ENCODE measurements at places on chromosomes 1 and 21.

- DNase-seq: no peak
Measured at GRCh38 chr1:242240077-242240476, 241.2 kb upstream of the MAP1LC3C start.

GRCh38 chr1:3319874-3320245 is 134.6 kb upstream of the ARHGEF16 start:
- DNase-seq: no peak

- DNase-seq: no peak
Measured at GRCh38 chr1:211610779-211611556, 32.0 kb upstream of the SLC30A1 start.

GRCh38 chr1:178847396-178847849 is 23.5 kb downstream of the ANGPTL1 start:
- no peak for DNase-seq

DNA sequence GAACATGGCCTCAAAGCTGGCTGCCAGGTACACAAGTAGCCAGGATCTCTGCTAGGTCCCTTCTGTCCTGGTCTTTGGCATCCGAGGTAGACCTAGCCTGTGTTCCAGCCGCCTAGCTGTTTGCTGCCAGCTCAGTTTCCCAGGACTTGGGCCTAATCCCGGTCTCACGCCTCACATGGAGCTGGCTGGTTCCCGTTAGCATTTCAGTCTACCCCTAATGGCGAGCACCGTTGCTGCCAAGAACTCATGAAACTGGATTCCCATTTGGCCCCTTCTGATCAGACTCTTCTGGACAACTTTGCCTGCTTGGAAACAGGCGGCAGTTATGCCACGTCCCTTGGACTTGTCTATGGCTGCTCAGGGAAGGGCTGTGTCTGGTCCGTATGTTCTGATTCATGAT is 26.2 kb upstream of the HHAT start:
- no peak for DNase-seq

- no peak for DNase-seq
Measured at GRCh38 chr1:214402613-214403083, 121.7 kb downstream of the SMYD2 start.

DNA sequence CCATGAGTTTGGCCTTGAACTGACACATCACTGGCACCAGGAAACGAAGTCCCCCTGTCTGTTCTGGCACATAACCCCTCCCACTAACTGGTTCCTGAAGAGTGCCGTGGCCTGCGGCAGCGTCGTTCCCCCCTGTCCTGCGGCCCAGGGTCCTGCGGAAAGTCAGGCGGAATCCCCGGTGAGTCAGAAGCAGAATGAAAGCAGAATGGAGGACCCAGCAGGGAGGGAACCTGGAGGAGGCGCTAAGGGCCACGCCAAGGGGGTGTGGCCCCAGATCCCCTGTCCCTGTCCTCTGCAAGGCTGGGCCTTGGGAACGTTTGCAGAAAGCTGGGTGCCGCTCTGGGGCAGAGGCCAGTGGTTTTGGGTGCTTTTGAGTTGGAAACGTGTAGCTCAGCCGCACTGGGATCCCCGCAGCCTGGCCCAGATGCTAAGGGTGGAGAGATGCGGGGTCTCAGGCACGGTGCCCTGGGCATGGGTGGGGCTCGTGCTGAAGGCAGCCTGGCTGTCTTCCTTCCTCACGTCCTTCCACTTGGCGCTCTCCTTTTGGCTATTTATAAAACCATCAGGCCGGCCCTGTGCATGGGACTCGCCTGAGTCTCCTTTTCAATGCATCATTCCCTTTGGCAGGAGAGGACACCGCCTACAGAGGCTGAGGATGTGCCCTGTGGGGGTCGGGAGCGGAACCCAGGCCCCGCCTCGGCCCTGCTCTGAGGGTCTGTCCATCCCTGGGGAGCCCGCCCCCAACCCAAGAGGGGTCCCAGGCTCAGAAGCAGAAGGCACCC is 36.2 kb downstream of the TP73 start:
- no peak for DNase-seq

DNA sequence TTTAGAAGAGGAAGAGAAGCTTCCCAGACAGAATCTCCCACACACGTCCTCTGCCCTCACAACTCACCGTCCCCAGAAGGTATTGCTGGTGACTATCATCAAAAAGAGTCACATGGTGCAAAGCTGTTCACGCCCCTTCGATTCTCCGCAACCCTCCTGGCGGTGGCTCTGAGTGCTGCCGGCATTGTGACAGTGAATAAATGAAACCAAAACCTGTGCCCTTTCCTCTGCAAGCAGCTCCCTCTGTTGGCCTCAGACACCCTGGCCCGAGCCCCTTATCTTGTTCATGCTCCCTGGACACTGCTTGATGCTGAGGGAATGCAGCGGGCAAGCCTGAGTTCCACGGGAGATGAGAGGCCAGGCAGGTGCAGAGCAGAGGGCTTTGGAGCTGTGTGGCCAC is 510.3 kb downstream of the NPHP4 start:
- DNase-seq: peak; percentile 27

- no peak for DNase-seq
Measured at GRCh38 chr1:17586172-17586964, 46.9 kb downstream of the ARHGEF10L start.

- no peak for DNase-seq
Measured at GRCh38 chr1:151581451-151581850, 30.4 kb upstream of the SNX27 start.

GRCh38 chr1:165842023-165842670 is 14.7 kb downstream of the UCK2 start:
- no peak for DNase-seq

DNA sequence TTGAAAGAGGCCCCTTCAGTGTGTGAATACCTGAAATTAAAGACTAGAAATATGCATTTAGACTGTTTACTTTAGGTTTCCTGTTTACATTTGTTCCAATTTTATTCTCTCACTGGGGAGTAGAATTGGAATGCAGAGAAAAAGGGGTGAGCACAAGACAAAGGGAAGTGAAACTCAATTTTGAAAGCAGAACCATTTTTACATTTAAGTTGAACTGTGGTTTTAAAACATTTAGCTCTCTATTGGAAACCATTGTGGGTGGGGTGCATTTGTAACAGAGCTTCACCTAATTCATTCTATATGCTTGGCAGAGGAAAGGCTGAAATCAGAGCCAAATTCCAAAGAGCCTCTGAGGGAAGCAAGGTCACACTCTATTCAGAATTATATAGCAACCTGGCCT is 235.3 kb upstream of the C1orf105 start:
- no peak for DNase-seq

DNA sequence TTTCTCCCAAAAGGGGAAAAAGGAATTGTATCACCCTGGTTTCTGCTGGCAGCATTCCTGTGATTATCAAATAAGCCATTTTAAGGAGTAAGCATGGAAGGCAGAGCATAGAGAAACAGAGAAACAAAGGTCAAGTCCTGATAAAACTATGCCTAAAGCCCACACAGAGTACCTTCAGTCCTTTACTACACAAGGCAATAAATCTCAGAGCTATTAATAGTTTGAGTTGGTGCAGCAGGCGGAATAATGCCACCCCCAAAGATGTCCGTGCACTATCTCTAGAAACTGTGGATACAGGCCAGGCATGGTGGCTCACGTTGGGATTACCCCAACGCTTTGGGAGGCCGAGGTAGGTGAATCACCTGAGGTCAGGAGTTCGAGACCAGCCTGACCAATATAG is 58.1 kb upstream of the ZBTB40 start:
- no peak for DNase-seq

- DNase-seq: no peak
Measured at GRCh38 chr1:240591078-240591477, 20.9 kb downstream of the GREM2 start.

DNA sequence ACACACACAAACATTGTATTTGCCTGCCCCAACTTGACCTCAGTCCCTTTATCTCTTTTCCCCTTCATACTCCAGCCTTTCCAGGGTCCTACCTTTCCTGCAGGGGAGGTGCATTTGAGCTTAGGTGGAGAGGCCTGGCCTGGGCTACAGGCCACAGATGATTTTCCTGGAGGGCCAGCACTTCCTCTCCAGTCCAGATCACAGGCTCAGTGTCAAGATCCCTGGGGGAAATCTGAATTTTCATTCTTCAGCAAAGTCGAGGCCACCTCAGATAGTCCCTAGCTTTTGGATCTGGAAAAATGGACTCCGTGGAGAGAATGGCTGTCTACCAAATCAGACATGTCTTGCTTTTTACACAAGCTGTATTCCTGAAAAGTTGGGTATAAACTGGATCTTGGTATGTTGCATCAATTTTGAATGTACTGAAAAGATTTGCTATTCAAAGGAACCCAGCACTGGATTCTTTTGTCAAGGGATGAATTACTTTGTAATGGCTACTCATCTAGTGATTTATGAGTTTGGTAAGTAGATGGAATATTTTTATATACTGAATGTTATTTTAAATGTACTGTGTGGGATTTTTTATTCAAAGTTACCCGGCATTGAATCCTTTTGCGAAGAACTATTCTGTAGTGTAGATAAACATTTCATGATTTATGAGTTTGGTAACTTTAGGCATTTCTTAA is 78.7 kb downstream of the DDR2 start:
- no peak for DNase-seq

DNA sequence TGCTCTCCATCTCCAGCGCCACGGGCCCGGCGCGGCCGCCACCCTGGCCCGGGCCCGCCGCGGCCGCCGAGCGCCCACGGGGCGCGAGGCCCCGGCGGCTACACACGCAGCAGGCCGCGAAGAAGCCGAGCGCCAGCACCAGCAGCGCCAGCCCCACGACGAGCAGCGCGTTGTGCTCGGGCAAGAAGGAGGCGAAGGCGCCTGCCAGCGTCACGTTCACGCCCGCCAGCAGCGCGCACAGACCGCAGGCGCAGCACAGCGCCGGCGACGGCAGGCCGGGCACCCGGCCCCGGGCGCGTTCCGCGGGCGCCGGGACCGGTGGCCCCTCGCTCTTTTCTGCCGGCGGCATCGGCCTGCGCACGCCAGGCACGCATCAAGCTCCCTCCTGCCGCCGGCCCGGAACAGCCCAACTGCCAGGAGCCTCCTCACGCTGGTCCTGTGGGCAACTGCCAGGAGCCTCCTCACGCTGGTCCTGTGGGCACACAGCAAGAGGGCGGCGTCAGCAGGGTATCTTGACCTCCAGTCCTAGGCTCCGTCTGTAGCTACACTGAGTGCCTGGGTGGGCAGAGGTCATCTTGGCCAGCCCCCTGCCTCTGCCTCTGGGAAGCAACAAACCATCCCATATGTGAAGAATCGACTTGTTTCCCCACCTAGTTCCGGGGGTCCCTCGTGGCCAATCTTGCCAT is 18.1 kb downstream of the KNCN start:
- peak; percentile 60 for DNase-seq

DNA sequence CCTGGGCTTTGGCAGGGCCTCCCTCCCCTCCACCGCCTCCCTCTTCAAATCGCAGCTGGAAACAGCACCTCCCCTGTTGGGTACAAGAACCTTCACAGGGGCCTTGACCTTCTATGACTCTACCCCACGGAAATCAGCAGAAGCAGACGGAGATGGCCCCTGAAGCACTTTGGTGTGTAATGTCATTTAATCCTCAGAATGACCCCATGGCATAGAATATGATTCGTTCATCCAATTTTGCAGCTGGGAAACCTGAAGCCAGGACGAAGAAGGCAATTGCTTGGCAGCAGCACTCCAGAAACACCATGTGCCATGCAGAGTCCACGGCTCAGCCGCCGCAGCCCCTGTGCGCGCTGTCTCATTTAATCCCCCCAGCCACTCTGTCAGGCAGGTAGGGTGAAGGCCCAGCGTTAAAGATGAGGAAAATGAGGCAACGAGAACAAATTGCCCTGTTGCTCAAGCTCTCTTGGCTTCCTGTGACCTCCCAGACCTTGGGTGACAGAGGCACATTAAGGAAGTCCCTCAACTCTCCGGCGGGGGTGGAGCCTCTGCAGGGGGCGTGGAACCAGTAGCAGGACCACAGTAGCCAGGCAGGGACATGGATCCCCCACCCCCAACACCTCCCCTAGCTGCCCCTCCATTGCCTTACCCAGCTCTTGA is 25.8 kb upstream of the LAPTM5 start:
- no peak for DNase-seq

- DNase-seq: no peak
Measured at GRCh38 chr1:166090244-166090643, 76.6 kb downstream of the FAM78B start.

GRCh38 chr1:52552505-52553361 is at the start of gene TUT4:
Gene TUT4, minus strand, starts transcription at chr1:52553092. Its CDS starts 26,812 bp downstream, at chr1:52526280.
- DNase-seq: peak; percentile 79

DNA sequence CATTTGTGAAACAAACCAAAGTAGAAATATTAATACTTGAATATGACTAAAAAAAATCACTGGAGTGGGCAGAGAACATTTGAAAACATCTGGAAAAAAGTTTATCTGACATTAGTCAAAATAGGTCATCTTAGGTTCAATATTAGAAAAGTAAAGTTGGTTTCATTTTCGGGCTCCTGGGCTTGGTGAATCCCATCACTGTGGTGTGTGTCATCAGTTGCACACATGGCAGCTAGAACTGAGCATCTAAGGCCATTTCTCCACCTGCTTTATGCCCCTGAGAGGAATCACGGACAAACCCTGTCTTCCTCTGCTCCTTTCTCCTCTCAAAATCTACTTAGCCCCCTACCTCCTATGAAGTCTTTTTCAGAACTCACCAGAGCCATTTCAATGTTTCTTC is 5.4 kb downstream of the HSD11B1 start:
- no peak for DNase-seq

GRCh38 chr1:22782406-22782805 is 71.8 kb downstream of the EPHB2 start:
- no peak for DNase-seq

- no peak for DNase-seq
Measured at GRCh38 chr1:61708953-61709907, 15.7 kb downstream of the TM2D1 start.

- no peak for DNase-seq
Measured at GRCh38 chr1:107920999-107921398, 44.0 kb downstream of the VAV3 start.

DNA sequence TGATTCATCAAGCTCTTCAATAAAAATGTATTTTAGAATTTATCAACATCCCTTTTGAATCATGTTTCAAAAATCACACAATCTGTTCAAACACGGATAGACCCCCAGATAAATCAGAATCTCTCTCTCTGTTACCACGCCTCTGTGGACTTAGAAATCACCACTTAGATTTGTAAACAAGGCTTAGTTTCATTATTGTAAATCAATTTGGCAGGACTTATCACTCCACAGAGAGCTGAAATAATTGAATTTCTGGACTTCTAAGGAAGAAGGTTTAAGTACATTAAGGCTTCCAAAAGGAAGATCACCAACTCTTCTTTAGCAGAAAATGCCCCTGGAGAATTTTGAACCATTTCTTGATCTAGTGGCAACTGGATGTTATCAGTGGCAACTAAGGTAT is 100.4 kb downstream of the APP start:
- DNase-seq: no peak

GRCh38 chr1:240998024-240998423 is 359.0 kb downstream of the RGS7 start:
- no peak for DNase-seq

Measured in activated naive CD4-positive, alpha-beta T cell treated with anti-CD3 and anti-CD28 coated beads, Interleukin-2, amount 50 U/mL, for 16 hours (primary cell).